ENCODE measurements at places on chromosomes 16 and 17. TPM values are rescaled to one million over a fixed set of nuclear protein-coding genes. Genes with fewer than 3 reads are reported as not detected.

GRCh38 chr16:46947900-46948547, 25.4 kb downstream of the DNAJA2 start:
- DNase-seq = no peak

- no peak for DNase-seq
Measured at GRCh38 chr16:59148056-59148768, 414.1 kb upstream of the GOT2 start.

DNA sequence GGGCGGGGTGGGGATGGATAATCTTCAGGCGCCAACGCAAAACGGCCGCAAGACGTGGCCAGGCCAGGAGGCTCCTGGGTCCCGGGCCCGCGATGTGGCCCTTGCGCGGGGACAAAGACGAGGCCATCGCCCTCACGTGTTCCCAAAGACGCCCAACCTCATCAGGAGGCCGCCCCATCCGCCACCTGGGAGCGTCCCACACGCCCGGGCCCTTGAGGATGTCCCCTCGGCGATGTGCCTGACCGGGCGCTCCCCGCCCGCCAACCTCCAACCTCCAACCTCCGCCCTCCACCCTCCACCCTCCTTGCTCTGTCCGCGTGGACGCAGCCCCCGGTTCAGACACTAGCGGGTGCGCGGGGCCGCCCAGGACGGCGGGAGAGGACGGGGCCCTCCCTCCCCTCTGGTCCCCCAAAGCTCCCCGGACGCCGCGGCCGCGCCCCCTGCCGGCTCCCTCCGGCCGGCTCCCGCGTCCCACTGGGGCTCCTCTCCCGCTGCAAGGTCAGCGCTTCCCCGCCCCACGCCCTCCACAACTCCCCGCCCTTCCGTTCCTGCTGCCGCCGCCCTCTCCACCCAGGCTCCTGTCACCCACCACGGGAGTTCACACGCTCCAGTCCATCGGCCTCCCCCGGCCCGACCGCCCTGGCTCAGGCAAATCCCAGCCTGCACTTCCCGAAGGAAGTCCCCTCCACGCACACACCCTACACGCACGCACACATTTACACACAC, 250.8 kb upstream of the RPL38 start:
- DNase-seq = peak; percentile 50

- peak; percentile 71 for DNase-seq
Measured at GRCh38 chr17:29176558-29177351, 3.4 kb downstream of the MYO18A start.

DNA sequence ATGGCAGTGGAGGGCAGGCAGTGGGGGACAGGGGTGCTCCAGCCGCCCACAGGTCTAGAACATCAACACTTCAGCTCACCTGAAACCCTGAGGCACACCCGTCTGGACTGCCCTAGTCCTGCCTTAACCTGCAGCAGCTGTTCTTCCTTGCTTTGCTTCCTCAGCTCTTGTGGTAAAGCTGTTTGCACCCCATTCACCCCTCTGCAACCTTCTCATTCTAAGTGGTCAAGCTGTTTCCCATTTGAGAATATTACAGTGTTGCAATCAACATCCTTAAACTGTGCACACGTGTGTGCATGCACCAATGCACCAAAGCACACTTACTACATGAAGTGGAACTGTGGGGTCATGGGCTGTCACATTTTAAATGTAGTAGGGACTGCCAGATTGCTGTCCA, 32.4 kb downstream of the SCNN1B start:
- no peak for DNase-seq

DNA sequence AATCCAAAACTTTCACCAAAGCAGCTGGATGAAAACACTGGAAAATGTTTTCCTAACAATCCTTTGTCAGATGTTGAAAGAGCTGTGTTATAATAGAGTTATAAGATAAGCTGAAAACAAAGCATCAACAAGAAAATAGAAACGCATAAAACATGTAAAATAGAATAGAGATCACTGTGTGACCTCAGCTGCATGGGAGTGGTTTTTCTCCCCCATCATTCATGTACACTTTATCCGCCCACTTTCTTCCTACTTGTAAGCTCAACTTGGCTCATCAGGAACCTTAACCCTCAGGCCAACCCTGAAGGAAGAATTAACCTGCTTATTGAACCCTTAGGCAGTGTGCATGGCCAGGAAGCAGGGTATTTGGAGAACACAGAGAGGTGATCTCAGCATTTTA, 238.5 kb upstream of the PMFBP1 start:
- no peak for DNase-seq

GRCh38 chr16:20866145-20866772, 33.9 kb downstream of the DCUN1D3 start:
- no peak for DNase-seq

DNA sequence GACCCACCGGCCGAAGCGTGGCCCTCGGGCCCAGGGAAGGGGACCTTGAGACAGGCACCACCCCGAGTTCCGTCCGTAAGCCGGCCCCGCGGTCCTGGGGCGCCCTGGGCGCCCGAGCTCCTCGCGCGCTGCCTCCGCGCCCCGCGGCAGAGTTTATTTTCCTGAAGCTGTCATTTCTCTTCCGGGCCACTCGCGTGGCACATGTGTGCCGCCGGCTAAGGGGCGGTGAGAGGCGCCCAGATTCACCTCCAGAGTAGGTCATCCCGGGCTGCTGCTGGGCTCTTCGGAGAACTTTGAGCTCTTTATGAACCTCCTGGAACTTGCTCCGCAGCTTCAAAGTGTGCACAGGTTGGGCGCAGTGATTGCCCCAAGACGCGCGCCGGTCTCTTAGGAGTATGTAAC, 489 bp downstream of the ZC3H18 start:
- peak; percentile 42 for DNase-seq

DNA sequence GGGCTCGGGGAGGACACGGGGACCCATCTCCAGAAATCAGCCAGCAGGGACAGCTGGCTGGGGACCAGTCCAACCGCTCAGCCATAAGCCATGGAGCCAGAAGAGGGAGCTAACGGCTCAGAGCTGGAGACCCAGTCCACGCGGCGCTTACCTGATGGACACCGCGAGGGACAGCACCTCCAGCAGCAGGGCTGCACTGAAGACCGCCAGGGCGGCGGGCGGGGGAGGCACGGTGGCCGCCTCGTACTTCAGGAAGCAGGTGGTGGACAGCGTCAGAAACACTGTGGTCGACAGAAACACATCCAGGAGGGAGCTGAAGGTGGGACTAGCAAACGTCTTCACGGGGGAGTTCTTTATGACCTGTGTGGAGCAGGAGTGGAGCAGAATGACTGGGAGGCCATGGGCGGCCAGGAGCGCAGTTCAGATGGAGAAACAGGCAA, 102.6 kb upstream of the CREBBP start:
- DNase-seq = peak; percentile 12

- no peak for DNase-seq
Measured at GRCh38 chr17:60080545-60080944, 1.8 kb upstream of the HEATR6 start.

GRCh38 chr16:75252946-75253911, 1.8 kb upstream of the BCAR1 start:
- DNase-seq = no peak

DNA sequence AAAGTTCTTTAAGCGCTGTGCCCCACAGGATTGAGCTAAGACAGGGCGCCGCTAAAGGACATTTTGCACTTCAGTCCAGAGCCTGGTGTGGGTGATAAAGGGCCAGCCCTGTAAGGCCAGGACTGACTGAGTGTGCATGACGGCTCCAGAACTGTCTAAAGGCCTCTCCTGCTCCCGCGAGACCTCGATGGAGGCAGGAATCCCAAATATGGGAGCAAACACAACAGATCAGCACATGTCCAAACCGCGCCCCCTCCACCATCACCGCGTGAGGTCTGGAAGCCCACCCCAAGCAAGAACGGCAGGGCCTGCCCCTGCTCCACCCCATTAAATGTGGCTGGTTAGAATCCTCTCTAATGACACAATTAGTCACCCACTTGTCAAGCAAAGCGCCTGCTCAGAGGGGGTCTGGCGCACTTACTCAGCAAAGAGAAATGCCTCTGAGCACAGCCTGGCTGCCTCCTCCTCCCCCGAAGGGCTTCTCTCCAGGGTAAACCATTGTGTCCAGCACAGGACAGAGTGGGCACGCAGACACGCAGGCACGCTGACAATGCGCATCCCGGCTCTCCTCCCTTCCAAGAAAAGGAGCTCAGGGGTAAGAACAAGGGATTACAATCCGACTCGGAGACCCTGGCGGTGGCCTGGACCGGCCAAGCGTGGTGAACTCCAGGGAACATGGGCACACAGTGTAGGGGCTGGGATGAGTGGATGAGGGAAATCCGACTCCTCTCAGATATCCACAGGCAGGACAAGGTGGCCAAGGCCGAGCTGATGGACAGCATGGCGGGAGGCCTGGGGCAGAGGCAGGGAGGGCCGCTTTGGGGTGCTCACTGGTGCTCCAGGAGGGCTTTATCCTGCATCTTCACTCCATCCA, 1.5 kb downstream of the MXRA7 start:
- DNase-seq = no peak

DNA sequence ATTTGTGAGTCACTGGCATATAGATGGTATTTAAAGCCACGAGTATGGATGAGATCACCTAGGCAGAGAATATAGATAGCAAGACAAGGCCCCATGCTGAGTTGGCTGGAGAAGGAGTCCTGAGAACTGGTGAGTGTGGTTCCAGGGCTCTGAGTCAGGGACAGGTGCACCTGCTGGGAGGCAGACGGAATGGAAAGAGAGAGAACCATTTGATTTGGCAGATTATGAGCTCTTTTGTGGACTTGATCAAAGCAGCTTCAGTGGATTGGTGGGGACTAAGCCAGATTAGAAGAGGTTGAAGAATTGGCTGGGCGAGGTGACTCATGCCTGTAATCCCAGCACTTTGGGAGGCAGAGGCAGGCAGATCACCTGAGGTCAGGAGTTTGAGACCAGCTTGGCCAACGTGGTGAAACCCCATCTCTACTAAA, 4.3 kb upstream of the C16orf92 start:
- no peak for DNase-seq

GRCh38 chr17:31266042-31266441, 31.0 kb downstream of the OMG start:
- DNase-seq = no peak

- peak; percentile 42 for DNase-seq
Measured at GRCh38 chr17:68613739-68614298, 12.7 kb upstream of the FAM20A start.

DNA sequence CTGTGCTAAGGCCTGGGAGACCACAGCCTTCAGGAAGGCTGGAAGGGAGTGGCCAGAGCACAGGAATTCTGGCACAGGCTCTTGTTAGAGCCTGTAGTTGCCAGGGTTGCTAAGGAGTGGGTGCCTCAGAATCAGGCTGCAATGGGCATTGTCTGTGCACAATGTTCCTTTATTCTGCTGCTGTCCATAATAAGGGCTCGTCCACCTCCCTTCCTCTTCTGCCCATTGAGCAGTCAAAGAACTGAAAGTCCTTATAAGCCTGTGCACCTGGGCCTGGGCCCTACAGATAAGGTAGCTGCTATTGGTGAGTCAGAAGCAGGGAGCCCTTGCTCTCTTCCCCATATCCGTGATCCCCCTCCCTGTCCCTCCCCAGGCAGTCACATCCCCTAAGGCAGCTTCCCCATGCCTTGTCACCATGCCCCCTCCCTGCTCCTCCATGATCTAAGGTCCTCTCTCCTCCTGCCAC, 5.4 kb upstream of the CNGB1 start:
- DNase-seq = no peak

- DNase-seq = no peak
Measured at GRCh38 chr17:49612726-49613125, 37.1 kb downstream of the NXPH3 start.

GRCh38 chr17:57284984-57285646, 28.8 kb downstream of the MSI2 start:
- DNase-seq = no peak

The STH gene
- total RNA-seq = not detected

The CLEC18C gene
- total RNA-seq = not detected

The CBFA2T3 gene
- 0.80 TPM for total RNA-seq

The LDHD gene
- total RNA-seq = not detected

The SLFN14 gene
- not detected for total RNA-seq

The NME3 gene
- 46.2 TPM for total RNA-seq

The CFAP119 gene
- 1.7 TPM for total RNA-seq

The CUEDC1 gene
- 0.41 TPM for total RNA-seq
